ENCODE measurements at places on chromosomes 12 and 14. TPM values are rescaled to one million over a fixed set of nuclear protein-coding genes. Genes with fewer than 3 reads are reported as not detected.
A peak's percentile ranks its signal among the peaks of the same experiment; 100 is the strongest.

DNA sequence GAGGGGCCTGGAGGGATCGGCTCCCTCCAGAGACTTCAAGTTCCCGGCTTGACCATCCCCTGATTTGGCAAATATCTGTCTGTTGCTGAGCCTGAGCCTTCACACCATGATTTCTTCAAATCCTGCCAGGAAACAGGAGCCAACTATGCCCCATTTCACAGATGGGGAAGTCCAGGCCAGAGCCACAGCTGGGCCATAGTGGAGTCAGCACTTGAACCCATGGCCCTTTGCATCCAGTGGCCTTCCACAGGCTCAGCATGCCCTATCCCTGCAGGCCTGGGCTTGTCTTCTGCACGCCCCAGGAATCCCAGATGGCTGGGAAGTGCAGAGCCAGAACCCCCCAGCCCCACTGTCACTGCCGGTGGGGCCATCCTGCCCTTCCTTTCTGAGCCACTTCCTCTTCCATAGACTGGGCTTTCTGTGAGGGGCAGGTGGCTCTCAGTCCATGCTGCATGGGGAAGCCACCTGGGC, 44.9 kb downstream of the CYP46A1 start:
- peak; percentile 37 for DNase-seq

The SMIM41 gene
- polyA plus RNA-seq, result 0.98 TPM

DNA sequence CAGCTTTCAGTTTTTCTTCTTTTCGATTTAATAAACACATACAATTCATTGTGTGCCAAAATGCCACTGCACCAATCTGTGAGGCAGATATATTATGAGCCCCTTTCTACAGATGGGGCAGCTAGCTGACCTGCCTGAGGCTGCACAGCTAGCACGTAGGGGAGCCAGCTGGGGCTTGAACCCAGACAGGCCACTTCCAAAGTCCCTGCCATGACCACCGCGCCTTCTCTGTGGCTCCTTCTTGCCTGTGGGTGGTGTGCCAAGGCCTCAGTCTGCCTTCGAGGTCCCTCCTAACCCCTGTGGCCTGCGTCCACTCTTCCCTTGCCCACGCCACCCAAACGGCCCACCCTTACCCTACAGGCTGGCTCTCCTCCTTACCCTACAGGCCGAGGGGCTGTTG, 16.2 kb downstream of the FAM222A start:
- DNase-seq, result no peak

The RNASE4 gene
- polyA plus RNA-seq, result 3.7 TPM

DNA sequence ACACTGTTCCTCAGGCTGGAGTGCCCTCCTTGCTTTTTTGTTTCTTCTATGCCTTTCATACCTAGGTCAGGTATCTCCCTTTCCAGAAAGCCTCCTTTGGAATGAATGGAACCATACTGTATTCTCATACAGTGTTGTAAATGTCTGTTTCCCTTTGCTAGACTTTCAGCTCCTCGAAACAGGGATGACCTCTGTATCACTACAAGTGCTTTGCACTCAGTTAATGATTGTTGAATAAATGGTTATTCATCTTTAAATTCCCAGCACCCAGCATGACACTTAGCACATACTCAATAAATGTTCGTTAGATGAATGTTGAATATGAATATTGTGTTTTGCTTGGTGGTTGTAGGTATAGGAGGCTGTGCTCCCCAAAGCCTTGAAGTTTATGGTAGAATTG, 5.9 kb upstream of the TULP3 start:
- no peak for DNase-seq

DNA sequence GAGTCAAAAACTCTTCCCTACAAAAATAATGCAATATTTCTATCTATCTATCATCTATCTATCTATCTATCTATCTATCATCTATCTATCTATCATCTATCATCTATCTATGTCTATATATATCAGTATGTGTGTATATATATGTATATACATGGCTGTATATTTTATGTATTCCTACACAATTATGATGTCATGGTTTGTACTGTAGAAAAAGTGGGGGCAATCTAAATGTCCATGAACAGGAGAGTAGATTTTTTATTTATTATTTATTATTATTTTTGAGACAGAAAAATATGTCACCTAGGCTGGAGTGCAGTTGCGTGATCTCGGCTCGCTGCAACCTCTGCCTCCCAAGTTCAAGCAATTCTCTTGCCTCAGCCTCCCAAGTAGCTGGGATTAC, 45.6 kb upstream of the BICD1 start:
- DNase-seq, result no peak

GRCh38 chr12:43029971-43030370, 440.4 kb upstream of the PRICKLE1 start:
- no peak for DNase-seq

DNA sequence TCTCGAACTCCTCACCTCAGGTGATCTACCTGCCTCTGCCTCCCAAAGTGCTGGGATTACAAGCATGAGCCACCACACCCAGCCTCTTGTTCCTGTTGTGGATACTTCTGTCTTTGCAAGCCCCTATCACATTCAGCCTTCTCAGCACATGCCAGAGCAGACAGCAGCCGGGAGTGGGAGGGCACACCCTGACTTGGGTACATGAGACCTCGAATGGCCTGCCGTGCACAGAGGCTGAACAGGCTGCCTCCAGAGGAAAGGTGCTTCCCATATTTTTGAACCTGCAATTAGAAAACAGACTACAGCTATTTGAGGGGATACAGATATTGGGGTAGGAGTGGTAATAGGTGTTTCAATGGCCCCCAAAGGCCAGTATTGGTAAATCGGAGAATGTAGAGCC, 307.3 kb upstream of the DIO3 start:
- no peak for DNase-seq

GRCh38 chr12:53101931-53102781, 1.1 kb upstream of the SOAT2 start:
- no peak for DNase-seq

The INSM2 gene
- not detected for polyA plus RNA-seq

GRCh38 chr12:132724506-132725241, 14.0 kb downstream of the PGAM5 start:
- DNase-seq, result no peak

The KRT72 gene
- polyA plus RNA-seq, result not detected

The SCN8A gene
- polyA plus RNA-seq, result 6.3 TPM

GRCh38 chr12:26182377-26182776, 13.0 kb upstream of the SSPN start:
- no peak for DNase-seq

DNA sequence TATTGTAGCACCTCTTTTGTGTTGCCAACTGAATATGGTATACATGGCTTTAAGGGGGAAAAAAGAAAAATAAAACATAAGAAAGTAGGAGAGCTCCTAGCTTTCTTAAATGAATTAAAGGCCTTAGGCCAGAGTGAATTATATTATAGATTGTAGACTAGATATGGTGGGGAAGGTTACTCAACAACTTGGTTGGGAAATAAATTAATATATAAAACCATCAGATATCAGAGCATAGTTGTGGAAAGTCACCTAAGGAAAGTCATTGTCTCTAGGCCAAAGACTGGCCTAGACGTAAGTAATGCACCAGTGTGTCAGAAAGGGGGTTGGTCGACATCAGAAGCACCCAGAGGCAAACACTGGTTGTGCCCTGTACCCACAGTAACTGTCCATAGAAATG, 391.8 kb downstream of the RAD51B start:
- DNase-seq, result no peak

The CMTM5 gene
- polyA plus RNA-seq, result 2.8 TPM

DNA sequence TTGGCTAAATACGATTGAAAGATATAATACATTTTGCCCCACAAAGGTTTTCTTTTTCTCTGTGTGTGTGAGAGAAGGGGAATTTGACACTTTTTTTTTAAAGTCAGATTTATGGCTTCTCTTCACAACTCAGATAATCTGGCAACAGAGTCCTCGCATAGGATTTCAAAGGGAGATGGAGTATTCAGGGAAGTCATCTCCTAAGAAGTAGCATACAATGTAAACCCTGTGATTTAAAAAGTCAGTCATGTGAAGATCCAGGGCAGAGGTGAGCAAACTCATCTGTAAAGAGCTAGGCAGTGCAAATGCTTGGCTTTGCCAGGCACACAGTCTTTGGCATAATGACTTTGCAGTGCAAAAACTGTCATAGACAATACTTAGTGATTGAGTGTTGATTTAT, 1526.3 kb downstream of the AACS start:
- no peak for DNase-seq

- no peak for DNase-seq
These were observed 187.8 kb upstream of the AMIGO2 start for GRCh38 chr12:47267571-47267970.

All from H1 (cell line).